Left kidney (tissue), 8 donors: ENCODE measurements at places on chromosomes 11 and 22. TPM values are rescaled to one million over a fixed set of nuclear protein-coding genes. Genes with fewer than 3 reads are reported as not detected.
A peak's percentile ranks its signal among the peaks of the same experiment; 100 is the strongest.

- DNase-seq = no peak
Measured at GRCh38 chr11:101441747-101442146, 142.1 kb downstream of the TRPC6 start.

DNA sequence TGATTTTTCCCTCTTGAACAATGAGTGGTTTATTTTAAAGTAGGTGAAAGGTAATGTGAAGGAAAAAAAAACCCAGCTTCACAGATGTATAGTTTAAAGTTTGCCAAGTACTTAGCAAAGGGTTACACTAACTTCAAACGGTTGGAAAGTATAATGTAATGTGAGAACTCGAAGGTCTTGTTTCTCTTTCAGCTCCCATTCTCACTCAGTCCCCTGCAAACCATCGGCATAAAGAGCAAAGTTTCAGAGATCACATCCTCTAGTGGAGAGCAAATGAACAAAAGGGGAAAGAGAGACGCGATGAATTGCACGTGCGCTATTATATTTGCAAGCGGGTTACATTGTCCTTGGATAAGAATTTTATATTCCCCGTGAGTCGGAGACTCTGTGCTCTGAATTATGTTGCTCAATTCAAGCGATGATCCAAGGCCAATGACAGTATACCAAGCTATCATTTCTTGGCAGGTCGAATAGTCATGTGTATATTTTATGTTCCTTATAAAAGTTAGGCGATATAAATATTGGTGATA is 37.6 kb upstream of the BIRC3 start:
- DNase-seq = peak; percentile 71

DNA sequence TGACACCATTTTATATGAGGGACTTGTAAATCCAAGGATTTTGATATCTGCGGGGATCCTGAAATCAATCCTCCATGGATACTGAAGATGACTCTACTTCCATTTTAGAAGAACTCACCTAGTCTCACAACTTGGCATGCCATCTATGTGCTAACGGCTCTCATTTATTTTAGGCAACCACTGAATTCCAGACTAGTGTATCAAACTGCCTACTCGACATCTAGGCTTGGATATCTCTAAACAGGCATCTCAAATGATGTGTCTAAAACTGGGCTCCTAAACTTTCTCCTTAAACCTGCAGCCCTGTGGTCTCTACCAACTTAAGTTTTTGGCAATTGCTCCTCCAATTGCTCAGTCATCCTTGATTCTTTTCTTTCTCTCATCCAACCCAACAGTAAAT is 31.2 kb upstream of the CLNS1A start:
- no peak for DNase-seq

DNA sequence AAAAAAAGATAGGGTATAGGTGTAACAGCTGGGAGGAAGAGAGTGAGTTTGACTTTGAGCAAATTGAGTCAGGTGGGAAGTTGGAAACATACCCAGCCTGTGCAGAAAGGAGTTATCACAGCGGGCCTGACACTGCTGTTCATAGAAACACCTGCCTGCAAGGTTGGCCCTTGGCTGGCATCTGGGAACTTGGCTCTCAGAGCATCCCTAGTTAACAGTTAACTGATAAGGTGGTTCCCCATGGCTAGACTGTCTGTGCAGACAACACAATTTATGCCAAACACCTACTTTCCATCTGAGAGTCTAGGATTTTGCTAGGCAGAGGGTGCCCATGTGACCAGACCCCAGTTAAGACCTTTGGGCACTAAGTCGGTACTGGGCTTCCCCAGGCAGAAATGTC is 31.4 kb downstream of the ADAMTS8 start:
- no peak for DNase-seq

DNA sequence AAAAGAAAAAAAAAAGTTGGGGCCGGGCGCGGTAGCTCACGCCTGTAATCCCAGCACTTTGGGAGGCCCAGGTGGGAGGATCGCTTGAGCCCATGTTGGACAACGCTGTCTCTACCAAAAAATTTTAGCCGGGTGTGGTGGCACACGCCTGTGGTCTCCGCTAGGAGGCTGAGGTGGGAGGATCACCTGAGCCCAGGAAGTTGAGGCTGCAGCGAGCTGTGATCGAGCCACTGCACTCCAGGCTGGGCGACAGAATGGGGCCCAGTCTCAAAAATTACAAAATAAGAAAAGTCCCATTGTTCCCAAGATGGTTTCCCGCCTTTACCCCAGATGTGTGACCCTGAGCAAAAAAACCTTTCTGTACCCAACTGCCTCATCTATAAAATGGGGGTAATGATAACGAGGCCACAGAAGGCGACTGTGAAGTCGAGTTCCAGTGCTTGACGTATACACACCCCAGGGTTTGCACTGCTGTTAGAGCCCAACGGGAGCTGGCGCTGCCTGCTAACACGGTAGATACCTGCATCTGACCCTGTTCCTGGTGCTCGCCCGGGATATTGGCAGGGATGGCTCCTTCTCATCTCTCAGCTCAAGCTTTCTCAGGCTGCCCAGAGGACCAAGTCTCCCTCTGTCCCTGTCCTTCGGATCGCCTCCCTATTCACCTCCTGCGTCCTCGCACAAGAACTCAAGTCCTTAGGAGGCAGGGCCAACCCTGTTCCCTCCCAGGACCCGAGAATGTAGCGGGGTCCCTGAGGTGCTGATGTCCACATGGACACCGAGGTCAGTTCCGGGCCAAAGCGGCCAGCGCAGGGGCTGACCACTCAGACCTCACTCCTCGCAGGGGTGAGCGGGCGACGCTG is 1.1 kb upstream of the RPLP2 start:
- DNase-seq = no peak

GRCh38 chr11:83256602-83257340 is 29.4 kb downstream of the CCDC90B start:
- no peak for DNase-seq

DNA sequence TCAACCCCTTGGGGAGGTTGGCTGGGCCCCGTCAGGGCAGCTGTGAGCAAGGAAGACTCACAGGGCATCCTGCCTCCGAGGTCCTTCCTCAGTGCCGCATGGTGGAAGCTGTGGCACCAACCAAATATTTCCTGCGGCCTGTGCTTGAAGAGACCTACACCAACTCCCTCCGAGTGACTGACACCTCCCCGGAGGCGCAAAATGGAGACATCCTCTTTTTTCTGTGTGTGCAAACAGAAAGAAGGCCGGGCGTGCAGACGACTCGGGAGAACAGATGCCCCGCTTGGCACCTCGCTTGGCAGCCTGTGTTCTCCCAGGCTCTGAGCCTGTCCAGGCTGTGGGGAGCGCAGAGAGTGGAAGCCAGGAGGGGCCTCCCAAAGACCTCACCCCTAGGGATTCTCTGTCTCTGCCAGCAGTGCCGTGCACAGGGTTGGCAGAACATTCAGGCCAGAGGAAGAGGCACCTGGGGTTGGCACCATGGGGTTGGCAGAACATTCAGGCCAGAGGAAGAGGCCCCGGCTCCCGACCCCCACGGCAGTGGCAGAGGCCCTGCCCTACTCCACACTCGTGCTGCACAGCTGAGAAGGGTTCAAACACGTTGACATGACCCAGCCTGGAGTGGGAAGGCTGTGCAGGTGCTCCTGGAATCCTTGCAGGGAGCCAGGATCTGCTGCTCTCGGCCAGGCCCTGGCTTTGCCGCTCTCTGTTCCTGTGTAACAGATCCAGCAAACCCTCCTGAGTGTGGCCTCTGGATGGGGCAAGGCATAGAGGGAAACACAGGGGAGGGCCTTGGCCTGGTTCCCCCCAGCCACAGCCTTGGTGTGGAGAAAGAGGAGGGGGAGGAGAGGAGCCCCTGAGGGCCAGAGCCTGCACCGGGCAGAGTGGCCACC is 805.5 kb downstream of the BRD1 start:
- DNase-seq = no peak

GRCh38 chr22:22982616-22983015 is 87.7 kb upstream of the GNAZ start:
- DNase-seq = no peak

DNA sequence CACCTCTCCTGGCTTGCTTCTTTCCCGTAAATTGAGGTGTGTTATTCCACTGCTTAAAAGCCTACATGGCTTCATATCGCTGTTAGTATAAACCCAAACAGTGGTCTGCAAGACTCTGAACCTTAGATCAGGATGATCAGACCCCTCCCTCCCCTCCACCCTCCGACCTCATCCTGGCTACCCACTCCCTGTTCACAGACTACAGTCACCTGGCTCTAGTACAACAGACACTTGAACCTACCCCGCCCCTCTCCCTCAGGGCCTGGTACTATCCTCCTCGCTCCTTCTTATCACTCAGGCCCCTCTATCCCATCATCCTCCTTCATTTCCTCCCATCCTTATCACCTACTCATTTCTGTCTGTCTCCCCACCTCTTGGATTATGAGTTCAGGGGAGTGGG is 20.1 kb downstream of the PTPRJ start:
- DNase-seq = no peak

DNA sequence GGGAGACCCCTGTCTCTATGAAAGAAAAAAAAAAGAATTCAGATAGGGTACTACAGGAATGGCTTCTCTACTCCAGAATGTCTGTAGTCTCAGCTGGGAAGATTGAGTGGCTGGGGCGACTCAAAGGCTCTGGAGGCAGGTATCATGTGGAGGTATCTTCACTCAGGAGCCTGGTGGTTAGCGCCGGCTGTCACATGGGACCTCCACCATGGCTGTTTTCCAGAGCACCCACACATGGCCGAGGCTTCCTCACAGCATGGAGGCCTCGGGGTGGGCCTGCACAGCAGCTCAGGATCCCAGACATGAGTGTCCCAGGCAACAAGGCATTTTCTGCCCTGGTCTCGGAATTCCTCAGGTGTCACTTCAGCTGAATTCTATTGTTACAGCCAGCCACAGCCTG is 10.1 kb downstream of the RPS13 start:
- no peak for DNase-seq

DNA sequence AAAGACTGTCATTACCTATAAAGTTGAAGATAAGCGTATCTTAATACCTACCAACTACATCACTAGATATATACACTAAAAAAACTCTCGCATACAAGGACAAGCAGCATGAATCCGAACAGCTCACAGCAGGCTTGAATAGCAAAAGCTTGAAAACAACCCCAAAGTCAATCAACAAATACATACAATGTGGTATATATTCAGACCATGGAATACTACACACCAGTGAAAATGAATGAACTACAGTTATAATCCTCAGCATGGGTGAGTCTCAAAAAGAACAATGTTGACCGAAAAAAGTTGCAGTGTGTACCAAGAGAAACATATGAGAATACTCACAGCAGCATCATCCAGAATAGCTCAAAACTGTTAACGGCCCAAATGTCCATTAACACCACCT is 25.2 kb downstream of the USP28 start:
- no peak for DNase-seq

DNA sequence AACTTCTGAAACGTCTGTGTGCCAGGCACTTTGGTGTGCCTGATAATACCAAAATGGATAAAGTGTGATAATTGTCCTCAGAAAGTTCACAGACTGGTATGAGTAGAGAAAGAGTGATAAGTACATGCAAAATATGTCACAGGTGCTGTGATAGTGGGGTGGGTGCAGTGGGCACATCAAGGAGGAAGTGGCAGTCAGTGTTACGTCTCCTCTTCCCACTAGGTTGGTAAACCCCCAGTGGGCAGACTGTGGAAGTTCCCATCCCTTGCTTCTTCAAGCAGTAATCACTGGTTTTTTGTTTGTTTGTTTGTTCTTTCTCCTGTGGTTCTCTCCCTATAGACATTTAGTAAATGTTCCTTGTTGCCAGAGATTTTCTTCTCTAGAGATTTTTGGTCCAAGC is 5.4 kb downstream of the RNF121 start:
- no peak for DNase-seq

GRCh38 chr22:29003975-29004646 is 57.5 kb downstream of the C22orf31 start:
- no peak for DNase-seq

LSP1 gene
- polyA plus RNA-seq = 1.8 TPM

CCDC81 gene
- 1.3 TPM for polyA plus RNA-seq

TBX1 gene
- 0.42 TPM for polyA plus RNA-seq

MAPK8IP2 gene
- 0.83 TPM for polyA plus RNA-seq

CRACR2B gene
- 9.9 TPM for polyA plus RNA-seq

TENM4 gene
- polyA plus RNA-seq = 24.5 TPM

PGA5 gene
- 0.37 TPM for polyA plus RNA-seq
